ENCODE measurements at places on chromosomes 6 and 20. TPM values are rescaled to one million over a fixed set of nuclear protein-coding genes. Genes with fewer than 3 reads are reported as not detected.

PPP1R14C gene
- total RNA-seq = 0.42 TPM

RGS17 gene
- 3.3 TPM for total RNA-seq

GRCh38 chr6:154606457-154606856, 96.0 kb upstream of the CNKSR3 start:
- no peaks in the 10 kb centered on the region for H3K36me3 ChIP-seq
- no peak overlapping the region for H3K4me3 ChIP-seq
- no peak for DNase-seq
- H3K27me3 ChIP-seq = no peaks in the 10 kb centered on the region

- DNase-seq = no peak
- H3K36me3 ChIP-seq = peaks cover 80% of the 10 kb centered on the region
- H3K27me3 ChIP-seq = no peaks in the 10 kb centered on the region
- H3K4me3 ChIP-seq = no peak overlapping the region
Observed at GRCh38 chr20:3221398-3222226, 12.3 kb downstream of the ITPA start.

DNA sequence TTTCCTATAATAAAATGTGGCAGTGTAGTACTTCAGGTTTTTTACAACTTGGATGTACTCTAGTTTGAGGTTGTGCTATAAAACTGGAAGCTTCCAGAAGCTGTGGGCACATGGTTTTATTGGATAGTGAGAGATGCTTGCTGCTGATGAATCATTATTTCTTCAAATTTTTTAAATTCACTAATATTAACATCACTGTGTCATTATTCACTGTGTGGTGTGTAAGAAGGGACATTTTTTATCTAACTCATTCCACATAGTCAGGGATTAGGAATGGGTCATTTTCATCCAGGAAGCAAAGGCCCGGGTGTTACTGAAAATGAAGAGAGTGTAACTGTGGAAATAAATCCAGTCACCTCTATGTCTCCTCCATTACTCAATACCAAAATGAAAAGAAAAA, 421.0 kb downstream of the TENT5A start:
- H3K36me3 ChIP-seq = no peaks in the 10 kb centered on the region
- no peak for DNase-seq
- no peaks in the 10 kb centered on the region for H3K27me3 ChIP-seq
- H3K4me3 ChIP-seq = no peak overlapping the region
- no peak overlapping the region for H3K27ac ChIP-seq
- no peaks in the 10 kb centered on the region for H3K4me1 ChIP-seq

DNA sequence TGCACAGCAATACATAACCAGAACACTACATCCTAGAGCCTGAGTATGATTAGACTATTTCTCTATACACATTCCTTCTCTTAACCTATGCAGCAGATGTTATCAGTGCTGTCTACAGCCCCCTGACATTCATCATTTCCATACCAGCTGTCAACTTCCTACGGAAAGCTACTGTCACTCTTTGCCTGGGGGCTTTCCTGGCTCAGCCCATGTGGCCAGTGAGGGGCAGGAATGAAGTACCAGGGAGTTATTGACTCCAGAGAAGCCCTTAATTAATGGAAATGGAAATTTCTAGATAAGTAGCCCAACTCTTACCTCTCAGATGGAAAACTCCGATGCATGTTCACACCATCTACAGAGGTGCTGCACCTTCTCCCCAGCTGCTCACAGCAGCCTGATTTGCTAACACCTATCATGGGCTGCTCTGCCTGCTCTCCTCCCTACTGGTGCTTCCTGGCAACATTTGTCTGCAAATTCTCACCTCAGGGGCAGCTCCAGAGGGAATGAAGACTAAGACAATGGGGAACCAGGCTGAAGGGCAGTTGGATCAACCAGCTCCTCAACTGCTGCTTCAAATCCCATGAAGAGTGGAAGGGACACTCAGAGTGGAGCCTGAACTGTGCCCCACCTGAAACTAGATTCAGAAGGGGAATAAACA, 59.6 kb downstream of the LINC00237 start:
- H3K4me3 ChIP-seq = no peak overlapping the region
- H3K27me3 ChIP-seq = no peaks in the 10 kb centered on the region
- no peak for DNase-seq

DNA sequence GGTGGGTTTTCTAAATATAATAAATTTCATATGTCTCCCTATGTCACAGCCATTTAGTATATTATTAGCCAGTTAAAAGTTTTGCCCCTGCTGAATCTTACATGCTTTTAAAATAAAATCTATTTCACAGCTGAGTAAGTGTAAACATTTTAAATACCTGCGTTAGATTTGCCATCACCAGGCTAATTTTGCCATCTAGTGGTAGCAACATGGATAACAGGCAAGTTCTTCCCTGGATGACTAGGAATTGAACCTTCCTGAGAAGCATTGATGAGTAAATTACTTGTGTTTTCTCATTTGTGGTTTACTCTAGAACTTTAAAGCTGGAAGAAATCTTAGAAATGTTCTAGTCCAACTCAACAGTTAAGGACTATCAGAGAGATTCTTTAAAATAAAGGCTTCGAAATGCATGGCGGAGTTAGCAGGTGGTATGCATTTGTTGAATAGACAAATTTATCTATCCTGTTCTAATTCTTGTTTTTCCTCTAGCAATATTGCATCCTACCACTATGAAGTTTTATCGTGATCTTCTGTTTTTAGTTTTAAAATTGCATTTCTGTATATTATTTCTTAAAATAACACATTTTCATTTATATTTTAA, 2.6 kb downstream of the PRSS35 start:
- no peak overlapping the region for H3K4me3 ChIP-seq
- no peaks in the 10 kb centered on the region for H3K27me3 ChIP-seq
- no peaks in the 10 kb centered on the region for H3K36me3 ChIP-seq
- no peak for DNase-seq

GRCh38 chr20:50278684-50279531, 88.3 kb downstream of the CEBPB start:
- no peaks in the 10 kb centered on the region for H3K36me3 ChIP-seq
- DNase-seq = peak; percentile 73
- H3K4me1 ChIP-seq = peaks cover 37% of the 10 kb centered on the region
- no peak overlapping the region for H3K4me3 ChIP-seq
- H3K27ac ChIP-seq = peak overlapping the region; percentile 51
- no peaks in the 10 kb centered on the region for H3K27me3 ChIP-seq

DNA sequence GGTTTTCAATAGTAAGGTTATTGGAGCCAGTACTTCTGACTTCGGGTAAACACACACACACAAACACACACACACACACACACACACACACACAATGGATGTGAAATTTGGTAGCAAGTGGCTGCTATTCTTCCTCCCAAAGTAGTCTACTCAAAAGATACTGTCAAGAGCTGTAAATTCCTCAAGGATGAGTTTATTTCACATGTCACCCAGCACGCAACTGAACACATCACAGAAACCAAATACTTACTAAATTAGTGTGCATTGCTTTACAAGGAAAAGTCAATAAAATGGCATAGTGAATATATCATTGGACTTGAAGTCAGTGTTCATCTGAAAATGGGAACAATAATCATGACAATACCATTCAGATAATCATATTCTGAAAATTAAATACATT, 32.9 kb downstream of the MMUT start:
- H3K27ac ChIP-seq = no peak overlapping the region
- H3K27me3 ChIP-seq = no peaks in the 10 kb centered on the region
- H3K4me1 ChIP-seq = no peaks in the 10 kb centered on the region
- peaks cover 64% of the 10 kb centered on the region for H3K36me3 ChIP-seq
